ENCODE measurements at places on chromosomes 2 and 18.

- DNase-seq: no peak
Measured at GRCh38 chr2:96409081-96409819, 73.7 kb downstream of the NCAPH start.

- DNase-seq: no peak
Measured at GRCh38 chr2:143468341-143468888, 339.2 kb downstream of the ARHGAP15 start.

DNA sequence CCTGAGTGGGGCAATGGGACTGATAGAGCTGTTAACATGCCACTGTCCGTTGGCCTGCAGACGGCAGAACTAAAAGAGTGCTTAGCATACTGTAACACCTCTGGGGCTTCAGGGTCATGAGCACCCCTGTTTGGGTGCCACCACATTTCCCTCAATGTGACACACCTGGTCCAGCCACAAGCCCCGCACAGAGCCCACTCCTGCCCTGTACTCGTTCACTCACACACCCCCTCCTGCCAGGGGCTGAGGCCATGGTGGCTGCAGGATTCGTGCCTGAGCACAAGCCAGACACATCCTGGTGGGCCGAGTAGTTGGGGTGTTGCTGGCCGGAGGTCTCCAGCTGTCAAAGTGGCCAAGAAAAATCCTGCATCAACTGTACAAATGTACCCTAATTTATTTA is 4.4 kb upstream of the PPP4R3B start:
- DNase-seq: no peak

DNA sequence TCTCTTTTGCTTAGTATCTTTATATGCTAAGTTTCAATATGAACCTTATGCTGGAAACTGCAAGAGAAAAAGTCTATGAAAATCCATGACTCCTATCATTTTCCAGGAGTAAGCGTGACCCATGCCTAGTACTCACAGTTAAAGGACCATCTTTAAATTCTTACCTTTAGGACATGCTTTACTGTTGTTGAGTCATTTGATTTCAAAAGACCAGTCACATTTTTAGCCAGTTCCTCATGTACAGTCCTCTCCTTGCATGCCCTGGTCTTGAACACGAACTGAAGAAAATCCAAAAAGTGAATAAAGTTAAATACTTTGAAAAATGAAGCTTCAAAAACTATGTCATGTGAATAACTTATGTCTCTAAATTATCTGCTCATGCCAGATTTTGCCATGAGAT is 117.8 kb upstream of the CCDC195 start:
- no peak for DNase-seq

DNA sequence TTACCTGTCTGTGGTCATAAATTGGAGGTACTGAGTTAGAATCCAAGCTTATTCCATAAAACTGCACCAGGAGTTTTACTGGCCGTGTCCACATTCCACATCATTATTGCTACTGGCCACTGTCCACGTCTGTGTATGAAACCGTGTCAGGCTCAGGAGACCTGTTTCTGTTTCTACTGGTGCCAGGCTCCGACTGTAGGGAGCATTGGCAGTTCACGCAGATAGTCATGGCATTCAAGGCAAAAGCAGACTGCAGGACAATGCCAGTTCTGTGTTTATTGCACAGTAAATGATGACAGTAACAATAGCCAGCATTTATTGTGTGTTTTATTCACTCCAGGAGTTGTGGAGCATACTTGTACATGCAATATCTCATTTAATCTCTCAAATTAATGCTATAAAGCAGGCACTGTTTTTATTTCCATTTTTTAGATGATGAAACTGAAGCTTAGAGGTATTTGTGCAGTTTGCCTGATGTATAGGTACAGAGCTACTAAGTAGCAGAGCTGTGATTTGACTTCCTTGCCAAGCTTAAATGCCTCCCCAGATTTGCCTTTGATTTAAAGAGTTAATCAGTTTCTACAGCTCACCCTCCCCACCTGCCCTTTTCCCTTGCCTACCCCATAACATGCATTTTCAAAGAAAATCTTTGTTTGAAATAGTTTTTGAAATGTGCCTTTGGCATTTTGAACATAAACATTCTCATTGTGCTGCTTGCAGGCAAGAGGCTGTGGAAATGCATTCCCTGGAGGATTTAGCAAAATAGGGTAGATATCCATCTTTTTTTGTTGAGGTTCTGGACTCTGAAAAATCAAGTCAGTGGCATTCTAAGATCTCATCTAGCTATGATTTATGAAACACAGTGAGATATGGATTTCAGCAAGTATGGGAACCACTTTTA is 55.5 kb downstream of the MAP4K4 start:
- DNase-seq: no peak

DNA sequence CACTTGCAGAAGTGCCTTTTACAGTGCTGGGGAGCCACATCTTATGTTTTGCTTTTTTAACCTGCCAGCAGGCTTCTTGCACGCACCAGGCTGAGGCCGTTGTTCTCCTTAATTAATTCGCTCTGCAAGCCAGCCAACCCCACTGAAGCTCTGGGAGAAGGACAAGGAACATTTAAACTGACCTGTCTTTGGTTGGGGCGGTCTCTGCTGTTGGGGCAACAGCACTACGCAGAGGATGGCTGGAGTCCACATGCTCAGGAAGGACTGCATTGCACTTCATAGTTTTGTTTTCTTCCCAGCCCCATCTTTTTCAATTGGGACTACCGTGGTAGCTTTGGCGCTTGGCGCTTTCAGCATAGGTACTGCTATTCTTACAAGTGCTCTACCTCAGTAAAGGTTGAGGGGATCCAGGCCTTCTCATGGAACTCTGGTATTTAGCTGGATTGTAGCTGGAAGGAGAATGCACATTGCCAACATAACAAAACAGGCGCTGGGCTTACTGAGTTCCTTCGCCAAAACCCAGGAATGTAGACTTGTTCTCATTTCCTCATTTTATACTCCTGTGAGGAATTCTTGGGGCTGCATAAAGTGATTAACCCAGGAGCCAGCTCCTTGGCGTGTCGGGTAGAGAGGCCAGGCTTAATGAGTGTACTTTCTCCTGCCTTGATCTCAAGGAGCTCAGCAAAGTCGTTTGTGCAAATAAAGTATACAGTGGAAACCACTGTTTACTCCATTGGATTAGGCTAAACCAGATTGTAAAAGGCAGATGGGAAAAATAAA is 146.2 kb downstream of the PRKCE start:
- no peak for DNase-seq

GRCh38 chr2:121558329-121558728 is 27.6 kb downstream of the RNU4ATAC start:
- no peak for DNase-seq

DNA sequence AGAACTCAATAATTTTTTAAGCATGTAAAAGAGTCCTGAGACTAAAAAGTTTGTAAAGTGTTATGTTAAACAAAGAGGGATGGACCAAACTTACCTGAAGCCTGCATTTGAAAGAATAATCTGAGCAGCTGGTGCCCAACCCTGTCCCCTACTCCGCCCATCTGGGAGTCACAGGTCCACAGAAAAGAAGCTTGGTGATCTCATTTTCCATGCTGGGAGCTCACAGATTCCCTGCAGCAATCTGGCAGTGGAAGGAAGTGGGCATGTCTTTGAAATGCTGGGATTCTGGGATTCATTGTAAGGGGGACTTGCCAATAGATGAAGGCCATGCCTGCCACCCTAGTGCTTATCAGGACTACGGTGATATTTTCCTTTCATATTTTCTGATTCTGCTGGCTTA is 17.9 kb downstream of the CDH2 start:
- DNase-seq: no peak

DNA sequence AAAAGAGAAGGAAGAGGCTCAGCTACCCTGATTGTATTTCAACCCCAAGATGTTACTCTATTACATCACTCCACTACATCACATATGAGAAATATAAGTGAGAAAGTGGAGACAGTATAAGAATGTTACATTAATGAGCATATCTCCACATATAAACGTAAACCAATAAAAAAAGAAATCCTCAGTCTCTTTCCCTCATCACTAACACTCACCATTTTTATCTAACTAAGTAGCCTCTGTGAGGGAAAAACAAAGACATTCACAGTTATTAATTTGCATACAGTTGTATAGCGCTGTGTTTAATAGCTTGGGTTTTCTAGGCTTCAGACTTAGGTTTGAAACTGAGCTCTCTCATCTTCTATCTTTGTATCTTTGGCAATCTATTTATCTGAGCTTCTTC is 489.1 kb upstream of the LRRTM4 start:
- no peak for DNase-seq
